ENCODE measurements at places on chromosomes 13 and 19. TPM values are rescaled to one million over a fixed set of nuclear protein-coding genes. Genes with fewer than 3 reads are reported as not detected.

KLK4 gene
- not detected for polyA plus RNA-seq

DNA sequence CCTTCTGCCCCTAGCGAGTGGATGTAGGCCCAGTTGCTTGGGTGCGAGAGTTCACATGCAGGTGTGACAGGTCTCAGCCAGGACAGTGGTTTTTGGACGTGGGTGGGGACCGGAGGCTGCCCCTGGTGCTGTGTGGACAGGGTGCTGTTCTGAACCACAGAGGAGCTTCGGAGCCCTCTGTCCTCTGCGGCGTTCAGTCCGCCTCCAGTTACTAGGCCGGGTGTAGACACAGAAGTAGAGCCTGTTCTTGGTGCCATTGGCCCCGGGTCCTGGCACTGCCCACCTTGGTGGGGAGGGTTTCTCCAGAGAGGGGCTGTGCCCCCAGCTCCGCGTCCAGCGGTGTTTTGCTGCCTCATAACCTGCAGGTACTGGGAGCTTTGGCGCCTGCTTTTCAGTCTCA is 52.4 kb downstream of the MCF2L start:
- no peak for DNase-seq

DNA sequence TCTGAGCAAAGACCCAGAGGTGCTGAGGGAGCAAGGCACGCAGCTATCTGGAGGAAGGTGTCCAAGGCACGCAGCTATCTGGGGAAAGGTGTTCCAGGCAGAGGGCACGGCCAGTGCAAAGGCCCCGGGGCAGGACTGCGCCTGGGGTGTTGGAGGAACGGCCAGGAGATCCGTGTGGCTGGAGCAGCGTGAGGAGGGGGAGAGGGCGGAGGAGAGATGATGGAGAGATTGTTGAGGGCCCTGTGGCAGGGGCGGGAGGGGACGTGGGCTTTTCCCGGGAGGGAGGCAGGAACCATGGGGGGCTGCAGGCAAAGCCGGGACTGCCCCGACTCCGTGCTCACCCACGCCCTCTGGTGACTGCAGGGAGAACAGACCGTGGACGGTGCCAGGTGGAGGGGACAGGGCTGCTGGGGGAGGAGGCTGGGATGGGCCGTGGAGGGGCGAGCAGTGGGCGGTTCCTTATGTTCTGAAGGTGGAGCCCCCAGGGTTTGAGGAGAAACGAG is 13.3 kb upstream of the MISP start:
- no peak for DNase-seq

DNA sequence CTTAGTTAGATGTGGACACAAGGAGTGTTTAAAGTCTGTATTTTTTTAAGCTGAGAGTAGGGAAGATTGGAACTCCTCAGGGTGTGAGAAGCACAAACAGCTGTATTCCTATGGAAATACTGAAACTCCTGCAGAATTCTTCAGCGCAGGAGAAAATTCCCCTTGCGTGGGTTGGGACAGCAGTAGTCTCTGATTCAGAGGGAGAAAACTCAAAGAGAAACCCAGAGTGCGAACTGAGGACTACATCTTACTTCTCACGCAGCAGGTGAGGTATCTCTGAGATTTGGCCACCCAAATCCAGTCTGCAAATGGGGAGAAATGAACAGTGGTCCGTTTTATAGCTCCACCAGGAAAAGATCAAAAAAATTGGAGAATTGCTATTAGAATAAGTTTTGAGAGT is 60.9 kb downstream of the FRY start:
- DNase-seq: no peak

DNA sequence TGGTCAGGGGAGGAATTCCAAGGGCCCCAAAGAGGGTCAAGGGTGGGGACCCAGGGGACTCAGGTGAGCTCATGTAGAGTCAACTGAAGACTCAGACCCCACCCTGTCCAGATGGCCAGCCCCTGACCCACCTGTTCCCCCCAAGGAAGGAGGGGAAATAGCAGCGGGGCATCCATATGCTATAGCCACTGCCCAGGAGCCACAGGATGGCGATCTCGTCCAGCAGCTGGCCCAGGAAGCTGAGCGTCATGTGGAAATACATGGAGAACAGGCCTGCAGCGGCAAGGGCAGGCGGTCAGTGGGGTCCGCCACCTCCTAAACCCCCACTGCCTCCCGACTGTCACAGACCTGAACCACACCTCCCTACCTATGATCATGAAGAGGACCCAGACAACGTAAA is 21.4 kb downstream of the ACER1 start:
- no peak for DNase-seq

- no peak for DNase-seq
These were observed 63.9 kb downstream of the DACH1 start for GRCh38 chr13:71803066-71803465.

Measured in AG04450 (cell line).